ENCODE measurements at places on chromosomes 2 and 18.

DNA sequence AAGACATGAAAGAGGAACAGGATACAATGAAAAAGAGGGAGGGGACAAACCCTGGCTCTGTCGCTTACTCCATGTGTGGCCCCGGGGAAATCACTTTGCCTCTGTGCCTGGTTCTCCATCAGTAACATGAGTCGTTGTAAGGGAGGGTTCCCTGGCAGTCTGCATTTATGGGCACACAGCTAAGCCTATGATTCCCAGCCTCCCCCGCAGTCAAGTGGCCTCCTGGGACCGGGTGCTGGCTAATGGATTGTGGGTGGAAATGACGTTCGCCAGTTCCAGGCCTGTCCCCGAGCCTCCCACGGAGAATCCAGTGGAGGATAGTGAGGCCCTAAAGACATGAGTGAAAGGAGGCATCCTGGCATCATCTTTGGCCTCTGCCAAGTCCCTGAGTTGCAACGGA lies 42.7 kb downstream of the SFXN5 start:
- DNase-seq: no peak

DNA sequence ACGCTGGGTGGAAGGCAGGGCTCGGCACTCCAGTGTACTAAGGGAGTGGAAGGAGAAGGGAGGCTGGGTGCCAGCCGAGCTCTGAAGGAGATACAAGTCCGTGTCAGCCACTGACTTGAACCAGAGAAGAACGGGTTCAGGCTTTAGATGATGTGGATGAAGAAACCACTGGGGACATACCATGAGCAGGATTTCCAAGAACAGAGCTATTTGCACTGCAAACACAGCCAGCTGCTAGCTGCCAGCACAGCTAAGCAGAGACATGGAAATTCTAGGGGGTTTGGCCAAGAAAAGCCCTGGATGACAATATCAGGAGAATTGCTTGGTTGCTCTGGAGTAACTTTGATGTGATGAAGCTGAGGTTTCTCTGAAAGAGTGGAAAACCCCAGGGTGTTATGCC lies 5.2 kb downstream of the CD207 start:
- DNase-seq: no peak

GRCh38 chr18:79548986-79549637 lies 130.5 kb upstream of the CTDP1 start:
- no peak for DNase-seq

DNA sequence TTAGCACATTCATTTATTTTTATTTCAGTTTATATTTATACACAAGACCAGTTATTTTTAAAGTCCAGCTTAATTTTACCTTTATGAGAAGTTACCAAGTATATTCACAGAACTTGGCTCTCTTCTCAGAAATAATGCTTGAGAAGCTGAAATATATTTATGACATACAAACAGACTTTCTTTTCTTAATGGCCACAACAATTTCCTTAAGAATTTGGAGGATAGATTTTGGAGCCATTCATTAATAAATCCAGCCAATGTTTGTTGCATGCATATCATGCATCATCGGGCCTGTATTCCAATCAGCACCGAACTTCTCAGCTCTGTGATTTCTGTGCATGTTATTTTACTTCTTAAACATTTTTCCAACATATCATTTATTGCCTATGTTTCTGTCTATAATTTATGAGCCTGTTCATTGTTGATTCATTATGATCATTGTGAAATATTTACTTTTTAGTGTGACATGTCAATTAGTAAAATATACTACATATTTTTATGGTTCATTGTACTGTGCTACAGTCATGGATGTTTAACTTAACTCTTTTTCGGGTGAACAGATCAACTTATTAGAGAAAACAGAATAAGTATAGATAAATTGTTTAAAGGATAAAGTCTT lies 3.5 kb downstream of the GULP1 start:
- DNase-seq: no peak

DNA sequence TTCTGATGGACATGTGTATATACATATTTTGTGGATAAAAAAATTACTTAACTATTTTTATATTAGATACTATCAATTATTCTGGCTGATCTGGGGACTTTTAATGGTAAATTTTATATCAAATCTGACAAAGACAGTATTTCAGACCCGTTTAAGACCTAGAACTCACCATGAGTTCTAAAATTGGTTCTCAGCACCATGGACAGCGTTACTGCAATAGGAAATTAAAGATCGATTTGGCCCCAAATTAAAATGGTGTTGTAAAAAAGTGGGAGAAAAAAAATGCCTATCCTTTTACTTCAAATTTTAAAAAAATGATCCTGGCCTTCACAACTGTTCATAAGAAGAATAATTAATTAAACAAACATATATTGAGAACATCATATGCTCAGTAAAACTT lies 919 bp upstream of the SCN2A start:
- no peak for DNase-seq

GRCh38 chr2:103292573-103292972 lies 530.7 kb downstream of the TMEM182 start:
- DNase-seq: no peak

DNA sequence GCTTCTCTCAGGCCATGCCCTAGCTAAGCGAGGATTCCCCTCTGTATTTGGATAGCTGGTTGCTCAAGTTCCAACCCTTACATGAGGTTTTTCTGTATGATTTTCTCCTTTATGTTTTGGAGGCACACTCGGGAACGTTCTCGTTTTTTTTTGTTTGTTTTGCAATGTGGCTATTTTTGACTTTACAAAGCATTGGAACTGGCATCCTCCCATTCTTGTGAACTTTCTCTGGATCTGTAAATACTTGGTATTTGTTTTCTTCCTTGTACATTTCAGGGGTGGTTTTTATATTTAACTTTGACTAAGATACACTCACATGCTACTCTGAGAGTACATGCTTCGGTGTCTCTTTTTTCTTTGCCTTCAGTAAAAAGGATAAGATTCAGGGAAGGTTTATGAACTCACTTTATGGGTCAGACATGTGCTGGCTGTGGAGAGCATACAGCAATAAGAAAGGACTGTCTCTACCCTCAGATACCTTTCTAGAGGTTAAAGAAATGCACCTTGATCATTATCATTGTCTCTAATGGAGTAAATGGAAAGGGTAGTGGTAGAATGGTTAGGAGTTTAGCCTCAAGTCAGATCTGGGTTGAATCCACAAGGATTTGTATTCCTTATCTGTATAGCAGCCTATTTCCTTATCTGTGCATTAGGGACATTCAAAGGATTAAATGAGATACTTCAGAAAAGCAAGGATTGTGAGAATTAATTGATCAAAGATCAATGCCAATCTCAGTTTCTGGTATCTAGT lies 61.9 kb downstream of the MEIS1 start:
- DNase-seq: no peak

- DNase-seq: no peak
Measured at GRCh38 chr2:40480073-40480472, 28.2 kb upstream of the SLC8A1 start.

DNA sequence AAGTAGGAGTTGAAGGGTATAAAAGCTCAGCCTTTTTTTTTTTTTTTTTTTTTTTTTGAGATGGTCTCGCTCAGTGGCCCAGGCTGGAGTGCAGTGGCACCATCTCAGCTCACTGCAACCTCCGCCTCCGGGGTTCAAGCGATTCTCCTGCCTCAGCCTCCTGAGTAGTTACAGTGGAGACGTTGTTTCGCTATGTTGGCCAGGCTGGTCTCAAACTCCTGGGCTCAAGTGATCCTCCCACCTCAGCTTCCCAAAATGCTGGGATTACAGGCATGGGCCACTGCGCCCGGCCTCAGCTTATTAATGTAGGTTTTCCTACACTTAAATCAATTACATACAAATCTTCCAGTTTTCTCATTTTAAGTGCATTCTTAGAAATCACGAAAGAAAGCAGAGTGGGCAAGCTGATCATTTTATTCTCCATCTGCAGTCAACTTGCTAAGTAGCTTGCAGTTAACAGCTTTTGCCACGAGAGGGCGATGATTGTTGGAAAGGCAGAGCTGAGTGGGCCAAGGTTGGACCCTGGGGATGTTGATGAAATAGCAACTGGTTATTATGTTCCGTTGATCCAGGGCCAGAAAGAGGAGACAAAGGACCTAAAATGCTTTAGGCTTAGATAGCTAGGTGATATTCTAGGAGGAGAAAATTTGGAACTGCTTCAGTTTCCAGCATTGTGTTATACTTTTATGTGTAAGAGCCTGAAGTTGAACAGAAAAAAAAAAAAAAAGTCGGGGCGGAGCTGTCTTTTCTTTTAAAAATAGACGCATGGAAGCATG lies 234.4 kb upstream of the EPAS1 start:
- DNase-seq: peak; percentile 67

DNA sequence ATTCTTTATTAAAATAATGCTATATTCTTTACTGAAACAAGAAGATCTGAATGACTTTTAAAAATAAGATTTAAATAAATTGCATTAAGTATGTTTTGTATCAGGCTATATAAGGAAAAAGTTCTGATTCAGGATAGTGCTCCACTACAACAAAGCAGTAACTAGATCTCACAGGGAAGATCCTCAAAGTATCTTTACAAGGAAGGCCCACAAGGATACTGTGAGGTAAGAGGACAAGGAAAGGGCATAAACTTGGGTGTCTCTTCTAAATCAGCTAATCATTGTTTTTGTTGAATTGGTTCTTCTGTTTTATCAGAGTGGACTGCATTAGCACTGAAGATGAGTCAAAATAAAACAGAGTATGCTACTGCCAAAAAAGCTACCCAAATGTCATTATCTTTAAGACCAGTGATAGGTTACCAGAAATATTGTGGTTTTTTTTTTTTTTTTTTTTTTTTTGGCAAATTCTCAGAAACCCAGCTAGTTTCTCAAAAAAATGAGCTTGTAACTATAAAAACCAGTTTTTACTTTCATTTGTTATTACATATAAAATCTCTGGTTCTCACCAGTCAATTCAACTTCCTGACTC lies 160.9 kb downstream of the BAZ2B start:
- no peak for DNase-seq

GRCh38 chr2:54191361-54192135 lies 64.5 kb downstream of the TSPYL6 start:
- no peak for DNase-seq

GRCh38 chr18:75214766-75215510 lies 4.3 kb downstream of the TSHZ1 start:
- peak; percentile 74 for DNase-seq

- no peak for DNase-seq
Measured at GRCh38 chr2:227719641-227720040, 1.8 kb upstream of the SLC19A3 start.

GRCh38 chr2:102724016-102724490 lies 37.8 kb upstream of the TMEM182 start:
- no peak for DNase-seq

DNA sequence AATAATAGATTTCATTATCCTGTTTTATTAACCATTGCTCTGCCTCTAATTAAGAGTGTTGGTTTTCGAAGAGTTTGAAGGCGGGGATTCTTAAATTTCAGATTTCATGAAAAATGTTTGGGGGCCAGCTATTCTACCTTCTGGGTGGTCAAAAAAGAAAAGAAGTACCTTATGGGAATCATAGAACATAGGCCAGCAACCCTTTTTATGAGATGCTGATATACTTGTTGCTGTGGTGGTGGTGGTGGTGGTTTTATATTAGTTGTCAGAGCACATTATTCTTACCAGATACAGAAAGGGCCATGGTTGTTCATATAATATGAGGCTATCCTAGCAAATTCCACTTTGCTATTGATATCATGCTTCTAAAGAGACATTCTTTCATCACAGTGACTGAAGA lies 4.4 kb downstream of the ANKRD12 start:
- no peak for DNase-seq

- DNase-seq: peak; percentile 2
Measured at GRCh38 chr2:97702731-97703470, 10.5 kb upstream of the ZAP70 start.

DNA sequence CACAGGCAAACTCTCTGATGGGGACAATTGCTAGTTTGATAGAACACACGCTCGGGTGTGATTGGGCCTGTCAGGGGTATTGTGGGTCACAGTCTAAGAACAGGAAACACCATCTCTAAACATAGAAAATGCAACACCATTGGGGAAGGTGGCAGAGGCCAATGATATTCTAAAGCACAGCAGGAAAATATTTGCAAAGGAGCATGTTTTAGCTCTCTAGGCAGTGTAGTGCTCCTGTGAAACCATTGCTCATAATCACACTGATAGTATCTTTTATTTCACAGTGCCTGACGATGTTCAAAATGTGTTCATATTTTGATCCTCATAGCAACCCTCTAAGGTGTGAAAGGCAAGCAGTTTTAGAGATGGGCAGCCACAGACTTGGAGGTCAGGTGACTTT lies 224.2 kb downstream of the CD226 start:
- DNase-seq: no peak

- DNase-seq: no peak
Measured at GRCh38 chr18:53943326-53943860, 281.1 kb downstream of the MBD2 start.

DNA sequence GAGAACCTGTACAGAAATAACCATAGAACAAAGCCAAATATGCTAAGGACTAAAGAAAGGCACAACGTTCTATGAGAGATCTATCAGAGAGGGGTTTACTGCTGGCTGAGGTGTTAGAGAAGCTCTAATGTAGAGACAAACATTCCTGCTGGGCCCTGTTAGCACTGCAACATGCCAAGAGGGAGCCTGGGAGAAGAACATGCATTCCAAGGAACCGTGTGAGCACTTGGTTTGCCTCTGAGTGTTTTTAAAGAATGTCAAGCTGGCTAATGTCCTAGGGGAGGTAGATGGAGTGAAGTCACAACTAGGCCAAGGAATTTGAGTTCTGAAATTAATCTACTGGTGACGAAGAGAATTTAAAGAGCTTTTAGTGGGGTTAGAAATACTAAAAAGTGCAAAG lies 384.3 kb upstream of the LYPD1 start:
- DNase-seq: no peak

GRCh38 chr18:49944663-49945062 lies 131.3 kb upstream of the ACAA2 start:
- DNase-seq: peak; percentile 37

GRCh38 chr2:11203480-11203879 lies 48.2 kb downstream of the SLC66A3 start:
- no peak for DNase-seq

DNA sequence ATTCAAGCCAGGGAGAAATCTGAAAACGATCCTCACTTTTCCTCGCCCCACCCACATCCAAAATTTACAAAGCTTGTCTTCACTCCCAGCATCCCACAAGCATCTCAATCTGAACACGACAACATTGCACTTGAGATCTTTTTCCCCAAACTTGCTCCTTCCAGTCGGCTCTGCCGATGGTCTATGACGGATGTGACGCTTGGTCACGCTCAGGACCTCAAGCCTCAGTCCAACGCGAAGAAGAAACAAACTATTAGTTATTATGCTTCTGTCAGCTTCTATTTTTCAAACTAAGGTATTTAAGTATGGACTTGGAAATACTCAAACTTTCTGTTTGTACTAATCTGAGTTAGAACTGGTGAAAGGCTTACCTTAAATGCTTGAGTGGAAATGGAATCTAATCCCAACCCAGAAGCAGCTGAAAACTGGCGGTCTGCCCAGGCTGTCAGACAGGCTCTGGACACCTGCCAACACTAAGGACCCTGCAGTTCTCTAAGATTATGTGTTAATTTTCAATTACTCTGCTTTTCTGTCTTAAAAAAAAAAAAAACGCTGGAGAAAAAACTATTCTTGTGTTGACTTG lies 132.1 kb upstream of the DNMT3A start:
- peak; percentile 45 for DNase-seq

GRCh38 chr2:187422282-187422681 lies 25.8 kb downstream of the CALCRL start:
- DNase-seq: no peak

GRCh38 chr18:52897611-52898484 lies 557.9 kb downstream of the DCC start:
- DNase-seq: peak; percentile 78
